NCI-H1417 treated with DMSO at 0.1 percent for 48 hours (cell line): ENCODE measurements at places on chromosomes 3 and 15.
A peak's percentile ranks its signal among the peaks of the same experiment; 100 is the strongest.

DNA sequence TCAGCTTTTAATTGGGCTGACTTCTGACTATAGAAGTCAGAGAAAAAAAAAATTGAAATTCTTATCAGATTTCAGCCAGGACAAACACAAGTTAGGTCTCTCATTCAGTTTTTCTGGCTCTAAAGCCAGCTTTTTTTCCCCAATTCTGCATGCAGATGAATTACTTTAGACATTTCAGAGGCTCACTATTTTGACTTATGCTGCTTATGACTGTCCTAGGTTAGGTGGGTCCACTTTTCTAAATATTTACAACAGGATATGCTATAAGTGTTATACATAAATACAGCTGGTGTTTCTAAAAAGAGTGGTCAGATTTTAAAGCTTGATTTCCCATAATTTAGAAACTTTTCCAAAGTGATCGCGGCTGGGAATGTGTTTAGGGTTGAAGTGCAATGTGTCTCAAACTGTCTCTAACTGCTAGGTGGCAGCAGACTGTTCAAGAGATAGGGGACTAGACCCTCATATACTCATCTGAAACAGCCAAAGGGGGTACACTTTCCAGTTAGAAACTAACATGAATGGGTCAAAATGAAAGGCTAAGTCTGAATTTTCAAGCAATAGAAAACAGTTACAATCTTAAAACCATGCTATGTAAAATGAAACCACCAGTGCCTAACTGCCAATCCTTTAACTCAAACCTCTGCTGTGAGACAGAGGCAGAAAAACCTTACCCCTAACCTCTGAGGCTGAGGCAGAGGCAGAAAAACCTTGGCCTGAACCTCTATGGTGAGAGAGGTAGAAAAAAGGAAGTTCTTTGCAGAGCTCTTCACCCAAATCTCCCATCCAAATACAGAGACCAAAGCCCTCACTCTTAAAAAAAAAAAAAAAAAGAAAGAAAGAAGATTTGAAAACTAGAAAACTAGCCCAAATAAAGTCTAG is 596.0 kb downstream of the NTRK3 start:
- no peak for DNase-seq

DNA sequence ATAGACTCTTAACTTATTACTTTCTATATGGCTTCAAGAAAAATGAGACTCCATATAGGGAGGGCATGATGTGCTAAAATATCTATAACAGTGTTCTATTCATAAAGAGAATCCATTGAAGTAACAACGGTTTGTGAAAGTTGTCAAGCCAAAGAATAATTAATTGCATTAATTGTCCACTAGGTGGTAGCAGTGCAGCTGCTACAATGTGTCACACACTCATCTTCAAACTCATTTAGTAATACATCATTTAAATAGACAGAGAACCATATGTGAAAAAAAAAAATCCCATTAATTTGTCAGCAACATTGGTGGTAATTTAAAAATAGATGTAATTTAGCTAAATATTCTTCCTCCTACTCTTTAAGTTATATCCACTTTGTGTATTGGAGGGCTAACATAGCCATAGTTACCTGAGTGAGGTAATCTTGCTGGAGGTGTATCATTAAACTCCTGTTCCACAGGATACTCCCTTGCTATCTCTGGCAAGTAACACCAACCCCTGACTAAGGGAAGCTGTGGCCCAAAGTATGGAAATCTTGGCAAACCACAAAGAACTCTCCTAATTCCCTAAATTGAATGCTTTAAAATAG is 3.7 kb upstream of the CPA3 start:
- DNase-seq: peak; percentile 14

GRCh38 chr15:66180531-66181097 is 72.9 kb downstream of the MEGF11 start:
- no peak for DNase-seq

- DNase-seq: no peak
Observed at GRCh38 chr3:17945799-17946399, 203.5 kb upstream of the TBC1D5 start.

DNA sequence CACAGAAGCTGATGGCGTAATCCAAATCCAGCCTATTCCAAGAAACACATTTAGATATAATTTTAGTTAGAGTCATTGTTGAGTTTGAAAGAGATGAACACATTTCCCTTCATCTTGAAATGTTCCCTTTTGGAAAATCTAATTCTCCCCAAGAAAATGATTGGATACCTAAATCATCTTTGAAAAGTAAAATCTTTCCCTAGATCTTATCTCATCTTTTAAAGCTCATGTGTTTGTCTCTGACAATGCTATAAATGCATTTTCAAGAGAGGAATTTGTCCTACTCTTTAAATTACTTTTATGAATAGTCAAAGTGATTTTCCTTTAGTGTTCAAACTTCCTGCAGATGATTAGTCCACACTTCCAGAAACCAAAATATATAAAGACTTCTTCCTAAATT is 82.6 kb upstream of the CNTN6 start:
- DNase-seq: no peak

- DNase-seq: peak; percentile 36
Observed at GRCh38 chr15:47717036-47717612, at the start of gene SEMA6D. Gene SEMA6D (plus strand): TSS chr15:47717505. CDS start chr15:47759799, 42,294 bp downstream.

GRCh38 chr3:32146746-32147211 is 40.4 kb downstream of the GPD1L start:
- DNase-seq: no peak

- DNase-seq: peak; percentile 38
Observed at GRCh38 chr3:175664911-175665310, 805.8 kb downstream of the NAALADL2 start.

- no peak for DNase-seq
Observed at GRCh38 chr15:28955160-28955992, 69.6 kb downstream of the APBA2 start.
